T-cell (primary cell): ENCODE measurements at places on chromosomes 13 and 19.

DNA sequence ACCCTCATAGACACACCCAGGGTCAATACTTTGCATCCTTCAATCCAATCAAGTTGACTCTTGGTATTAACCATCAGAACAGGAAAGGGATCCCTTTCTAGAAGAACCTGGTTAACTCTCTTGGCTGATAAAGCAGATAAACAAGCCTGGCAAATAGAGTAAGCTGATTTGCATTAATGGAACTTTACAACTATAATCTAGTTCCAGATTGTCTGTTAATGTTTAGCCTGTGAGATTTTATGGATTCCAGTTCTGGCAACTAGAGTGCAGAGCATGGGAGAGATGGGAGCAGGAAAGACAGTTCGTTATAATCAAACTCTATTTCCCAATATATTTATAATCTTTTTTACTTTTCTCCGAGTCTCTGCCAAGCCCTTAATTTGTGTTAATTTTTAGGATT, 272.6 kb upstream of the KLHL1 start:
- DNase-seq = no peak

DNA sequence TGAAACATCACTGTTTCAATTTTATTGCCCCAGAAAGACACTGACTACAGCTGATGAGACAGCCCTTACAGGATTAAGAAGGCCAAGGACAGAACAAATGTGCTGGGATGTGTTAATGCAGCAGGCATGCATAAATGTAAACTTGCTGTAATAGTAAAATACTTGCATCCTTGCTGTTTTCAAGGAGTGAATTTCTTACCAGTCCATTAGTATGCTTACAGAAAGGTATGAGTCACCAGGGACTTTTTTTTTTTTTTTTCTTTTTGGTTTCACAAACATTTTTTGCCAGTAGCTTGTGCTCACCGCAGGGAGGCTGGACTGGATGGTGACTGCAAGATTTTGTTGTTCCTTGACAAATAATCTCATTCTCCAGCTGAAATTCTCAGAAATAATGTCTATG, 55.1 kb downstream of the GPR180 start:
- no peak for DNase-seq

- peak; percentile 53 for DNase-seq
Observed at GRCh38 chr19:35495107-35496064, 5.1 kb upstream of the KRTDAP start.

- no peak for DNase-seq
Observed at GRCh38 chr13:80860845-80861244, 519.9 kb upstream of the SPRY2 start.

GRCh38 chr13:50080911-50081678, 65.9 kb downstream of the KCNRG start:
- peak; percentile 19 for DNase-seq

GRCh38 chr13:24261566-24261965, 47.8 kb upstream of the C1QTNF9 start:
- peak; percentile 35 for DNase-seq

- DNase-seq = no peak
Observed at GRCh38 chr13:27924529-27925141, 4.8 kb downstream of the PDX1 start.

DNA sequence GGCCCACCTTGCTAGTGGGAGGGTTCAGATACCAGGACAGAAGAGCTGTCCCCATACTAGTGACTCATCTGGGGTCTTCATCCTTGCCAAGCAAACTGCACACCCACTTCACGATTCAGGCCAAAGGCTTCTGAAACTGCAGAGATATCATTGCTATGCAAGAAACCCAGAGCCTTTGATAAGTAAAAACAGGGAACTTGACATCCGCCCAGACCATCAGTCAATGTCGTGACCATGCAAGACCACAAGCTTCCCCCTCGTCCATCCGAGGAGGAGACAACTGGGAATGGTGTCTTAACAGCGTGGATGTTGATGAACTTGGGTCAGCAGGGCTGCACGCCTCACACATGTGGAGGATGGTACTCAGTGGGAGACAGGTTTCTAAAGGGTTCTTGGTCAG, 58.0 kb downstream of the ABCC4 start:
- no peak for DNase-seq

GRCh38 chr13:94233401-94233800, 246.1 kb downstream of the DCT start:
- no peak for DNase-seq

DNA sequence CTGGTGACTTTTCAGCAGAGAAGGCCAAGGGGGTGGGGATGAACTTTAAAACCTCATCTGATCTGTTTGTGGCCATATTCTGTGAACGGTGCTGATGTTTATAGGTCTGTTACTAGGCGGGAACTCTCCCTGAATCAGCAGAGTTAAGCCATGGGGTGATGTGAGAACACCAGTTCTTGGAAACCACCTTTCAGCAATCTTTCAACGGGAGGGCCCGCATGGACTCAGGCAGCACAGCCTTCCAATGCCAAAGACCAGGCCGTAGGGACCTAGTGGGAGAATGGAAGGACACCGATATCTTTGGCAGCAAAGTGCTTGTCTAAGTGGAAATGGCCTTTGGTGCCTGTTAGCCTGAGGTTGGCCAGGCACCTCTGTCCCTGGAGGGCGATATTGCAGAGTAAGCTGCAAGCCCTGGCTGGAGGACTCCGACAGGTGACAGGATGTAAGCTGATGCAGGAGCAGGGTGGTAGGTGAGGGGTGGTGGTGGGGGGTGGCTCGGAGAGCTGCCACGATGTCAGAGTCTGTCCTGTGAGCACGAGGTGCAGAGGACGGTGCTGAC, 57.0 kb downstream of the ERCC5 start:
- no peak for DNase-seq

- no peak for DNase-seq
Observed at GRCh38 chr13:91659256-91660075, 261.0 kb downstream of the GPC5 start.

GRCh38 chr13:42968906-42969305, 23.1 kb downstream of the EPSTI1 start:
- no peak for DNase-seq

GRCh38 chr19:54677217-54677616, 14.4 kb downstream of the LILRB4 start:
- DNase-seq = no peak

- no peak for DNase-seq
Observed at GRCh38 chr13:32781906-32782305, 195.7 kb downstream of the PDS5B start.

- DNase-seq = no peak
Observed at GRCh38 chr13:80101040-80101439, 239.9 kb downstream of the SPRY2 start.

GRCh38 chr13:95697052-95697680, 20.2 kb downstream of the DNAJC3 start:
- no peak for DNase-seq

DNA sequence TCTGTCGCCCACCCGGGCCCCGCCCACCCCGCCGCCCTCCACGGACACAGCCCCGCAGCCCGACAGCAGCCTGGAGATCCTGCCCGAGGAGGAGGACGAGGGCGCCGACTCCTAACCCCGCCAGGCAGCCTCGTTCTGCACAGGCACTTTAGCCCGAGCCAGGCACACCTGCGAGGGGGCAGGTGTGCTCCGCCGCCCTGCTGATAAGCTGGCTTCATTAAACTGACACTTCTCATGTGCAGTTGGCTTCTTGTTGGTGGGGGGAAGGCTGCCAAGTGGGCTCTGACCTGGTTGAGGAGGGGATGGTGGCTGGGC, 8.2 kb downstream of the IL4I1 start:
- DNase-seq = no peak

DNA sequence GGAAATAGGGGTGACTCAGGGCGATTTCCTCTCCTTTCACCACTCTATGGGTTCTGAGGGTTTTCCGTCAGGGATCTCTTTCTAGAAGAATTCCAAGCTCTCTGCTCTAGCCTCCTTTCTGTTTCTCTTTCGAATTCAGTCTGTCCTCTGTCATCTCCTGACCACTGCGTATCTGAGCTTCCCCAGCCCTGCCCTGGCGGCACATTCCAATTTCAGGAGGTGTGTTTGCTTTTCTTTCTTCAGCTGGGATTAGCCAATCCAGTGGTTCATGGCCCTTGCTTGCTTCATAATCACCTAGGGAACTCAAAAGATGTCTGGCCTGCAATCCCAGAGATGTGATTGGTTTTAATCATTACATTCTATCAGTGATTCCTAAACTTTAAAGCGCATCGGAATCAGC, 9.4 kb downstream of the IFNL2 start:
- DNase-seq = no peak

DNA sequence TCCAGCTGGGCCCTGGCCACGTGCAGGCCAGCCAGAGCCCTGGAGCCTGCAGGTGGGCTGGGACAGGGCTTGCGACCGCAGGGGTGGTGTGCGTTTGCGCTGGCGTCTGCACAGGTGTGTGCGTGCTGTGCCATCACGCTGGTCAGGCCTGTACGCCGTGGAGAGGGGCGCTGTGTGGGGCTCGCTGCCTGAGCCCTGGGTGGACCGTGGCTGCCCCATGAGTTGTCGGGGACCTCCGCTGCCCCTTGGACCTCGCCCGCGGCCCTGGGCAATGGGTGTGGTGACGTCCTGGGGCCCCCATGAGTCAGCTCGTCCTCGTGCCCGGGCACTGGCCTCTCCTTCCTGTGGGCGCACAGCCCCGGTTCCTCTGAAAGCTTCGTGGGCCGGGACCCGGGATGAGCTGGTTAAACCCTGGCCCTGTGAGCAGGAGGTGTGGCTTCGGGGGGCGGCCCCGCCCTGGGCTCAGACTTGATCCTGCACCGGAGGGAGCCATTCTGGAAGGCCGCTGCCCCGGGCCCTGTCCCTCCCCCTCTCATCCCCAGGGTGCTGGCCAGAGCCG, 6.8 kb downstream of the CSNK1G2 start:
- no peak for DNase-seq

GRCh38 chr13:108795841-108796240, 166.4 kb downstream of the MYO16 start:
- DNase-seq = no peak

GRCh38 chr19:29845574-29846176, 33.9 kb downstream of the CCNE1 start:
- DNase-seq = peak; percentile 10

DNA sequence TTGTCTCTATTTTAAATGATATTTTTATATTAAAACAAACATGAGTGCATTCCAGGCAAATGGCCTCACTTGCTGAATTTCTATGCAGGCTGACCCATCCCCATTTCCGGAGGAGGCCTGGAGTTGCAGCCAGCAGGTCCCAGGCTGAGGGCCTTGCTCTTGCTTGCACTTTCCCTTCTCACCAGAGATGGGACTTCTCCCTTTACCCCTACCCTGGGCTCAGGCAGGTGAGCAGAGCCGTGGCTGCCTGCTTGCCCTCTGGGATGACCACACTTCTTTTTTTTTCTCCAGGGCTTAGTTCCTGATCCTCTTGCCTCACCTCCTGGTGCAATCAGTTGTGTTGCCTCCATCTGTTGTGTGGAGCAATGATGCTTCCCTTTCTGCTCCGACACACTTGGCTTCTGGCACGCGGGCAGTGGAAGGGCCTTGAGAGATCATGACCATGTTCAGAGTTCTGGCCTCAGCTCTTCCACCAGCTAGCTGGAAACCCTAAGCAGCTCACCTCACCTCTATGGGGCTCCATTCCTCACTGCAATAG, 11.1 kb upstream of the OLFM4 start:
- DNase-seq = no peak

DNA sequence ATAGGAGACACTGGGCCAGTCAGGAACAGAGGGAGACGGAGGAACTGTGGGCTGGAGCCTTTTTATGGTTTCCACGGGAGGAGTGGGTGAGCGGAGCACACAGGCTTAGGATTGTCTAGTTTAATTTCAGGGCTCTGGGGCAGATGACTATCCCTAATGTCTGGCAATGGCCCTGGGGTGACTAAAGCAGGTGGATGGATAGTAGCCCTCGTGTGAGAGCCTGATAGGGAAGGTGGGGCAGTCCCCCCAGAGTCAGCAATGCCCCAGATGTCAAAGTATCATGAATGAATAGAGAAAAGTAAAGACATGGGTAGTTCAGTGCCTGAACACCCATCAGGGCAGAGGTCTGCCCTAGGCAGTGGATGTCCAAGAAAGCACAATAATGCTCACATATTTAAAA, 94.2 kb downstream of the ZDHHC20 start:
- DNase-seq = no peak

DNA sequence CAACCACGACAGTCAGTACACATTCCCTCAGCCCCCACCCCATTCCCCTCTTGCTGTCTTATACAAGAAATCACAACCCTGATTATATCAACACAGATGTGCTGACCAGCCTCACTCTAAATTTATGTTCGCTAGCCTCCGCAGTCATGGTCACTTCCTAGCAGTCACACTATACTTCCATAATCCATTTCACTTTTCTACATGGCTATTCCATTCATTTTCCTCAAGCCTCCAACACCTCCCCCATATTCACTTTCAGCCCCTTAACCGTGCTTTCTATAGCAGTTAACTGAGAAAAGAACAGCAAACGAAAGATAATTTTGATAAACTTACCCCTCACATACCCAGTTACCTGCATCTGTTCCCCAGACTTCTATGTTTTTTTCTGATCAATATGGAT, 8.4 kb downstream of the LSM14A start:
- DNase-seq = no peak

DNA sequence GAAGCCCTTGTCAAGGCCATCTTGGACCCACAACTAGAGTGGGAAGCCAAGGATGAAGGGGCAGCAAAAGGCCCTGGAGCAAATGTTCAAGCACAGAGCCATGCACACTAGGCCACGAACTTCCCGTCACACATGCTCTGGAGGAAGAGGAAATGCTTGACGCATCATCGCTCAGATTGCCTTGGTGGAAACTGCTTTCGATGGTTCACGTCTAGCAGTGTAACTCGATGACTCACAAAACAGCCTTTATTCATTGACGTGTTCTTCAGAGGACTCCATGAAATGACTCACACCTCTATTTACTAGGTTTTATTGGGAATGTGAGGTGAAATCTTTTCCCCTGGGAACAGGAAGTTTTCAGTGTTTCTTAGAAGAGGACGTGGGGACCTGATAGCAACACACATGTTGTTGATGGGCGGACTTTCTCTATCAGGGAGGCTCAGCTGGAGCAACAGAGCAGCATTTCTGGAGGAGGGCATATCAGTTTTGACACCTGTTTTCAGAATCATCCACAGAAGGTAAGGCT, 79.8 kb upstream of the FLT1 start:
- no peak for DNase-seq

DNA sequence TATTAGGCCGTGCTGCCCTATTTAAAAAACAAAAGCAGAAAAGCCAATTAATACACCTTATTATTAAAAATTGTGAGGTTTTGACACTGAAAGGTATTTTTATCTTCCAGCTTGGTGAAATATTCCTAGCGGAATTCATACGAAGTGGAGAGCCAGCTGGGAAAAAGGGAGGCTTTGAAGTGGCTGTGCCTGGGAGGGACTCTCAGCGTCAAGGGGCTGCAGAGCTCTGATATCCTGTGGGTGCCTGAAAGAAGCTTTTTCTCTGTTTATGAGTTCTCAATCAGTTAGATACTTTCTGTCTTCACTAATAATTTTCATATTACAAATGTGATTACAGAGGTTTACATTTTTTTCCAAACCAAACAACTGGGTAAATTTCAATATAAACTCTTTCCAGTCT, 140.2 kb upstream of the MIR17HG start:
- DNase-seq = no peak

- no peak for DNase-seq
Observed at GRCh38 chr19:47209319-47210179, 21.4 kb downstream of the BBC3 start.

- DNase-seq = peak; percentile 85
Observed at GRCh38 chr19:43562698-43563241, 12.6 kb downstream of the XRCC1 start.
